ENCODE measurements at places on chromosomes 5 and 9.

DNA sequence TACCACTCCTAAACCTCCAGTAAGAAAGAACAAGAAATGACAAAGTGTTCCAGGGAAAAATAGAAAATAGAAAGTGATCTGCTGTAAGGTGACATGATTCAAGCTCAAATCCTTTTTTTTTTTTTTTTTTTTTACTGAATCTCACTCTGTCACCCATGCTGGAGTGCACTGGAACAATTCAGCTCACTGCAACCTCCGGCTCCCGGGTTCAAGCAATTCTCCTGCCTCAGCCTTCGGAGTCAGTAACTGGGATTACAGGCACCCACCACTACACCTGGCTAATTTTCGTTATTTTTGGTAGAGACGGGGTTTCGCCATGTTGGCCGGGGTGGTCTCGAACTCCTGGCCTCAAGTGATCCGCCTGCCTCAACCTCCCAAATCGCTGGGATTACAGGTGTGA lies 35.9 kb downstream of the TTLL11 start:
- DNase-seq: no peak

- DNase-seq: no peak
Observed at GRCh38 chr9:31248156-31248555, 1136.3 kb upstream of the ACO1 start.

GRCh38 chr5:514101-514485 lies 10.2 kb downstream of the SLC9A3 start:
- DNase-seq: no peak

DNA sequence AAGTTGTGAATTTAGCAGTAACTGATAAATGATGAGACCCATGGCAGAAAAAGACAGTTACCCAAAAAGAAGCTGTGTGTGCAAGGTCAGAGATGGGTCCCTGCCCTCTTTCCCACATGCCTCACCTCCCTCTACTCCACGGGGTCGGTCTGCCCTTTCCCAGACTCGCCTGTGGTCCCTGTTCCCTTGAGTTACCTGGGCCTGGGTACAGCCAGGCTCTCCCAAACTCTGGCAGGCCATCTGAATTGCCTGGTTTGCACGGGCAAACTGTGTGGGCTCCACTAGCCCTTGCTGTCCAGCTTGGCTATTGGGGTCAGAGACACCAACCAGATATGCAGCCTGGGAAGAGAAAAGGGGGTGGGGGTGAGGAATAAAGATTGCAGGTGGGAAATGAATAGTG lies 18.4 kb upstream of the TPM2 start:
- DNase-seq: no peak

DNA sequence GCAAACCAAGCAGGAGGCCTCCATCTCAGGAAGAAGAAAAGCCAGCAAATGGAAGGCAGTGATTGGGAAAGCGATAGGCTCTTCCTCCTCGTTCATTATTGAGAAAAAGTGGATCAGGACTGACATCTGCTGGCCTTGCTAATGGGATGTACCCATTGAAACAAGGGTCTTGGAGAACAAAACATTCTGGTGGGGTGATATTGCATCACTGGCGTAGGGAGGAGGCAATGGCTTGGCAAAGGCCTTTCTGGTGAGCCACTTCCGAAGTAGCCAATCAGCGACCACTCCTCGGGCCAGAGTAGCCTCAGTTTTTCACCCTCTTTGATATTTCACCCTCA lies 86.7 kb upstream of the NFIB start:
- DNase-seq: peak; percentile 40

- no peak for DNase-seq
Observed at GRCh38 chr5:176881021-176881749, 18.0 kb downstream of the HK3 start.
